CD4-positive, alpha-beta T cell treated with Interferon gamma for 1 hour (primary cell): ENCODE measurements at places on chromosomes 3 and 15.
A peak's percentile ranks its signal among the peaks of the same experiment; 100 is the strongest.

DNA sequence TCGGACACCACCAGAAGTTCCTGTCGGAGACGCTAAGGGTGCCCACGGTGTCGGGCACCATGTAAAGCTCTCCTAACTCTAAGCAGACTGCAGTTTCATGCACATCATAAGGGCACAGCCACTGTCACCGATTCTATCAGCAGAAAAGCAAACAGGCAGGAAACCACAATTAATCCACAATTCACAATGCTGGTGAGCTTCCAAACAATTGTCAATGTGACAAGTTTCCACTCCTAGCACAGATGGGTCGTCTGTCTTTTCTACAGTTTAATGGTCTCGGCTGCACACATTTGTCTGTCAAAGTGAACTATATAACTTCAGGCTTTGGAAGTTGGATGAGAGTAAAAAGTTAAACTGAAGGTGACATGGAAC is 8.8 kb upstream of the OCA2 start:
- DNase-seq, result no peak

GRCh38 chr3:187616307-187616972 is 53.8 kb downstream of the SST start:
- DNase-seq, result peak; percentile 25

- DNase-seq, result no peak
Measured at GRCh38 chr3:147240581-147240980, 165.8 kb downstream of the ZIC4 start.

GRCh38 chr15:98070137-98070536 is 109.6 kb downstream of the ARRDC4 start:
- no peak for DNase-seq

DNA sequence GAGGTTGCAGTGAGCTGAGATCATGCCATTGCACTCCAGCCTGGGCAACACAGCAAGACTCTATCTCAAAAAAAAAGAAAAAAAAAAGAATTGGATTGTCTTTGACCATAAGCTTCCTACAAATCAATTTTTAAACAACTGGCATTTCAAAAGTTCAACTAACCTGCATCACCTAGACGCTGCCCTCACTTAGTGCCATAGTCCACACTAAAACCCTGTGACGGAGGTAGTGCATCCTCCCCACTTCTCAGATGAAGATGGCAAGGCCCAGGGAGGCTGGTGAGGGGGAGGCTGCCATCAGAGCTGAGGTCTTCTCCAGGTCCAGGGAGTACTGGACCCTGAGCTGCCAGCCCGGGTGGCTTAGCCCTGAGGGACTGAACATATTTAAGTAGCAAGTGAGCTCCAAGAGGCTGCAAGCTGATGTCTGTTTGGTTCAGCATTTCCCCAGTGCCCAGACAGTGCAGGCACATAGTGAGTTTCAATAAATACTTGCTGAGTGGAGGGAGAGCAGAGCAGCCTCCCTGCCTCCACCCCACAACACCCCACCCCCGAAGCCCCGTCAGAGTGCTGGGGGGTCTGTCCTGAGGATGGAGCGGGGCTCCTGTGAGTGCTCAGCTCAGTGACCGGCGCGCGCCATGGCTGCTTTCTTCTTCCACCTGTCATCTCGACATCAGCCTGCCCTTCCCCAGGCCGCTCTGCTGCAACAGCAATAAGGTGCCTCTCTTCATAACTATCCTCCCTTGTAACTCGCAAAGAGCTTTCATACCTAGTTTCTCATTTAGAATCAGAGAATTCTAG is 52.8 kb downstream of the MGLL start:
- no peak for DNase-seq

GRCh38 chr3:41126961-41127360 is 72.3 kb upstream of the CTNNB1 start:
- DNase-seq, result no peak

DNA sequence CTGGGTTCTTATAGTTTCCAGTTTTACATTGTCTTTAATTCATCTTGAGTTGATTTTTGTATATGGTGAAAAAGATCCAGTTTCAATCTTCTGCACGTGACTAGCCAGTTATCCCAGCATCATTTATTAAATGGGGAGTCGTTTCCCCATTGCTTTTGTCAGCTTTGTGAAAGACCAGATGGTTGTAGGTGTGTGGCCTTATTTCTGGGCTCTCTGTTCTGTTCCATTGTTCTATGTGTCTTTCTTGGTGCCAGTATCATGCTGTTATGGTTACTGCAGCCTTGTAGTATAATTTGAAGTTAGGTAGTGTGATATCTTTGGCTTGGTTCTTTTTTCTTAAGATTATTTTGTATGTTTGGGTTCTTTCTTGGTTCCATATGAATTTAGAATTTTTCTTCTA is 432.2 kb downstream of the UNC13C start:
- DNase-seq, result no peak
